ENCODE measurements at places on chromosomes 6 and 20.

GRCh38 chr6:124995131-124995530, 32.9 kb downstream of the RNF217 start:
- no peak for DNase-seq

- no peak for DNase-seq
Measured at GRCh38 chr20:43690943-43691598, 24.2 kb downstream of the MYBL2 start.

DNA sequence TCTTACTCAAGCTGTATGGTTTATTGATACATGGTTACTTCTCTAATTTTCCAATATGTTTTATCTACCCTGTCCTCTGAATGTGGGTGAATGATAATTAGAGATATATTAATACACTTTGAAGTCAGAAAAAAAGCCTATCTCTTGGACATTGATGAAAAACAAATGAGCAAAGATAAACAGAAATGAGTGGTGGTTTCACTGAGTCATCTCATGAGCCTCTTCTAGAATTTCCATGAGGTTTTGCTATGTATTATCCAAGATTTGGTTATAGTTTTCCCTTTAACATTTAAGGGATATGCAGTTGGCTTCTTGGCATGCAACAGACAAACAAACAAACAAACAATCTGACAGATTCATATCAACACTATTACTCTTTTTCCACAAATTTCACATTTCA, 586.8 kb downstream of the RFPL4B start:
- no peak for DNase-seq

DNA sequence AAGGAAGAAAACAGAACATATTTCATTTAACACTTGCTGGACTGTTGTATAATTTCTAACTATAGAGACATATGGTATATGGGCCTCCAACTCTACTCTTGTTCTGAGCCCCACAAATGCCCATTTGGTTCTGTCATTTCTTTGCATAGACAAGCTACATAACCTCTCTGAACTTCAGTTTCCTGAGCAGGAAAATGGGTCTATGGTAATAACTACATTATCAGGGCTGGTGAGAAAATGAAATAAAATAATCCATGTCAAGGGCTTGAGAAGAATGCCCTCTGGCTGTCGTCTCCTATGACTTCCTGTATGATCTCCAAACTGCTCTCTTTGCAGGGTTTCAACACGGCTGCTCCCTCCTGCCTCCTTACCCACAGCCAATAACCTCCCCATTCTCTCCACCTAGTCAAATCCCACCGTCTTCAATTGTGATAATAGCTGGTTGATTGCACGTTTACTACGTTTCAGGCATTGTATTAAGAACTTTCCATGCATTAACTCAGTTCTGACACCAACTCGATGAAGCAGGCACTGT, 12.0 kb downstream of the ZCCHC3 start:
- no peak for DNase-seq

GRCh38 chr6:82881519-82881918, 184.1 kb downstream of the UBE3D start:
- no peak for DNase-seq

DNA sequence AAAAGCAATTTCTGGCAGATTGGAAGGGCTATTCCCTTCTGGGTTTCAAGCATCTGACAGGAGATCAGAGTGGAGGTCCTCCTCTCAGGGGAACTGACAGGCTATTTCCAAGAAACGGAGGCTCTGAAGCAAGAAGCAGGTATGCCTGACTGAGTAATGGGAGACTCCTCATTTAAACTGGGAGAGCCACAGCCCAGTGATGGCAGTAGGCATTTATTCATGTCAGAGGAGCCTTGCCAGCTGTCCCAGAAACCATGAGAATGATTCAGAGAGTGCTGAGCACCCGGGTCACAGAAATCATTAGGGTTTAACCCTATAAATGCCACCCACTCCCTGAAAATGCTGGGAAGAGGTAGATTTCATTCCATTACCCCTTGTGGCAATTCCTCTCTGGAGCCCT, 247.5 kb upstream of the RNF217 start:
- DNase-seq: no peak

- no peak for DNase-seq
Measured at GRCh38 chr6:72938104-72938503, 287.2 kb downstream of the KHDC1L start.

DNA sequence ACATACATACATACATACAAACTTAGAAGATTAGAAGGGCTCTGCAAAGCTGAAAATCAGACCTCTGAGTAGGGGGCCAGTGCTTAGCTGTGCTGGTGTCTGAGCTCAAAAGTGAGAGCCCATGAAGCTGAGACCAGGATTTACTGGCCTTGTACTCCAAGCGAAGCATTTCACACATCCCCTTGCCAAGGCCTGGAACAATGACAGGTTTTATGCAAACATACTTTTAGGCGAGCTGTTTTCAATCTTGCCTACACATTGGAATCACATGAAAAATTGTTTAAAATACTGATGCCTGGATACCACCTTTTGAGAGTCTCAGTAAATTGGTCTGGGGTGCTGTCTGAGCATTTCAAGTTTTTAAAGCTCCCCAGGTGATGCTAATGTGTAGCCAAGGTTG, 80.9 kb upstream of the SRSF6 start:
- DNase-seq: no peak

GRCh38 chr6:26195376-26195923, 108.2 kb downstream of the HFE start:
- no peak for DNase-seq

DNA sequence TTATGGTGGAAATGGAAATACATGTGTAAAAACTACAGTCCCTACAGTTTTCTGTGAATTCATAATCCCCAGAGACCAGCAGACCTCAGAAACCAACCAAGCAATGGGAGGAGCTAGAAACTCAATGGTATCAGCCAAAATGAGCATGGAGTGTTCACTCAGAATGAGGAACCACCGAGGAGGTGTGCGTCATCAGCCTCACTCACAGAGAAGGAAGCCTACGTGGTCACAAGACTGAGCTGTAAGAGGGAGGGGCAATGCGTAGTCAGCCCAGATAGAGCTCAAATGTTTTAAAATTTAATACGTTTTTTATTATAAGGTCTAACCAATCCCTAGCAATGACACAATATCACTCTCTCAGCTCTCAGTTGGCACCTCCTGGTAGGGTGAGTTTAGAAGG, 17.4 kb downstream of the MYLK4 start:
- peak; percentile 15 for DNase-seq

DNA sequence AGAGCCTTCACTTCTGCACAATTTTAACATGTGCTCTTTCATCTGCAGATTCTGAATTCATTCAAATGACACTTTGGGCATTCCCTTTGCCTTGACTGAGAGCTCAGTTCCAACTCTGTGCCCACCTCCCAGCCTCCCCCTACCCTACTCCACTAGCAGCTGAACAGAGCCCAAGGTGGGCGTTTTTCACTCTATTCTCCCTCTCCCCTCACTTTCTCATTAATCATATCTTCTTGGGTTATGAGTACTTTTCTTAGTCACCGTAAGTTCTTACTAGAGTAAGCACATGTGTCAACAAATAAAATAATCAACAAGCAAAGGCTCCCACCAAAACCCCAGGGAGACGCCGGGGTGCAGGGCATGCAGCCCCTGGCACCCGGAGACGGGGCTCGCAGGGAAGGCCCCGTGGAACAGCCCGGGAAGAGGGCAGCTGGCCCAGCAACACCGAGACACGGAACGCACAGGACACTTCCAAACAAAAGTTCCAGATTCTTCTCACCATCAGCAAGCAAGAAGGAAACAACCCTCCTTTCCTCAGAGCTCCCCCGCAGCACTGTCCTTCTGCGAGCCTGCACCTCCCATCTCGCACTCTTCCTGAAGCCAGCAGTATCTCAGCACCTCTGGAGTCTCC, 34.1 kb downstream of the TAF4 start:
- DNase-seq: no peak

DNA sequence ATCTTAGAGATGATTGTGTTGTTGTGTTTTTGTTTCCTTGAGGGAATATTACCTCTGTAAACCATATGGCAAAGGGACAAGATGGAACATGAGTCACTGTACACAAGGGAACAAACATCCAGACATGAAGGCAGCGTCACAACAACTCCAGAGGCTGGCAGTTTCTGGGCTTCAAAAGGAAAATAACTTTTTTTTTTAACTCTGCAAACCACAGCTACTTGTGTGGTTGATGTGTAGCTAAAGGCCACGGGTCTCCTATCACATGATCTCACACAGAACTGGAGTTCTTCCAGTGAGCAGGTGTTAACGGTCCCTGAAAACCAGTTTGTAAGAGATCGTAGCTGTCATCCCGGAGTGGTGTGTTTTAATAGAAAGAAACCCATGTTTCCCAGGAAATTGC, 33.2 kb upstream of the HBS1L start:
- DNase-seq: no peak

DNA sequence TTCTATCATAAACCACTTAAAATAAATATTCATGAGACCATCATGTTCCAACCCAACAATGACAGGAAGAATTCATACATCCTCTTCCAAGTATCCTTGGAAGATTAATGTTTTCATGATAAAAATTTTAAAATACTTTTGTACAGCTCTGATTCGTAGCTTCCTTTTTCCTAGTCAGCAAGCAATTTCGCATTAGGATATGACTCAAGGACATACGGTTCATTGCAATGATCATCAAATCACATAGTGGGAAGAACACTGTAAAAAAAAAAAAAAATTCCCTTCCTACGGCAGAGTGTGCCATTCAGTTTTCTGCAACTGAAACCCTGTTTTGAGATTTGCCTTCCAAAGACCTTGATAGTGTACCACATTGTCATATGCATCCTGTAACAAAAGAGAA, 35.3 kb upstream of the GFOD1 start:
- DNase-seq: no peak
